Sigmoid colon (tissue), 7 donors: ENCODE measurements at places on chromosomes 12 and 14. TPM values are rescaled to one million over a fixed set of nuclear protein-coding genes. Genes with fewer than 3 reads are reported as not detected.

DNA sequence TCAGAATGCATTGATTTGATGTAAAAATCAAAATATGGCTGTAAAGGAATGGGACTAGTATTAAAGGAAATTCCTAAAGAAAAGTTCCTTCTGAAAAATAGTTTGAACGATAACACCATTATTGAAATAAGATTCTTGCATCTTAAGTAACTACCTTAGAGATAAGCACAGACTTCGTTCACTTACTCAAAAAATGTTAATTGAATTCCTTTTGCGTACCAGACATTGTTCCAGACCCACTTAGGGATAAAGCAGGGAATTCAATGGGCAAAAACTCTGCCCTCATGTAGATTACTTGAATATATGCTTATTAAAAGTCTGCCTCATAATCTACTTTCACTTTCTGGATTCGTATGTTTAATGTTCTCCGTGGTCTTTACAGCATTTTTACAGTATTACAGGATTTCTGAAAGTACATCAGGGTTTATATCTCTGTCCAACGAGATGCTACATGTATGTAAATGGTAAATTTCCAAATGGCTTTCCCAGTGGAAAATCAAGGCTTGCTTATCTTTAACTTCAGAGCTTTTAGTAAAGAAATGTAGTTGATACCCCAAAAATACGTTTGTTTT, 213.7 kb downstream of the GXYLT1 start:
- no peak for DNase-seq

DNA sequence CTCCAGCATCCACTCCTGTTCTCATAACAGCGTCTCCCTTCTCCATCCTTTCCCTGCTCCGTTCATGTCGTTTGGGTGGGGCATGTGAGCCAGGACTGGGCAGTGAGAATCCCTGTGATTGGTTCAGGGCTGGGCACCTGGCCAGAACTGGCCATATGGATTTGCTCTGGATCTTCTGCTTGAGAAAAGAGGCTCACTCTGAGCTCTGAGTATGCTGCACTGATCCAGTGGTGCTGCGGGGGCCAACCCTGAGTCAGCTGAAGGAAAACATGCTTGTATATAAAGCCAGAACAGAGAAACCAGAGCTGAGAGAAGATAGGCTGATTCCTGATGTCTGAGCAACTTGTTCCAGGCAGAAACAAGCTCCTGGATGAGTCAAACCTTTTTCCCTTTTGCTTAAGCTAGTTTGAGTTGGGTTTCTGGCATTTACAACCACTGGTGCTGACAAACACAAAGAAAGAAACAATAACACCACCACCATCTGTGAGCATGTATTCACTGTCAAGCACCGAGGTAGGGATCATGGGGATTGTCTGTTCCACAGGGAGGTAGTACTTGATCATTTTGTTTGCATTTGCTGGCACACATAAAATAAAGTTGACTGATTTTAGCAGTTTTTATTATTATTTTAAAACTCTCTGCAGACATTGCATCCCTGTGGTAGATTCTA, 14.0 kb upstream of the HPD start:
- DNase-seq, result peak; percentile 94

GRCh38 chr12:2586156-2587038, 208.4 kb upstream of the FKBP4 start:
- DNase-seq, result no peak

GRCh38 chr12:11836282-11837151, 187.0 kb downstream of the ETV6 start:
- no peak for DNase-seq

- no peak for DNase-seq
These were observed 239.1 kb upstream of the ARID2 start for GRCh38 chr12:45490232-45490881.

DNA sequence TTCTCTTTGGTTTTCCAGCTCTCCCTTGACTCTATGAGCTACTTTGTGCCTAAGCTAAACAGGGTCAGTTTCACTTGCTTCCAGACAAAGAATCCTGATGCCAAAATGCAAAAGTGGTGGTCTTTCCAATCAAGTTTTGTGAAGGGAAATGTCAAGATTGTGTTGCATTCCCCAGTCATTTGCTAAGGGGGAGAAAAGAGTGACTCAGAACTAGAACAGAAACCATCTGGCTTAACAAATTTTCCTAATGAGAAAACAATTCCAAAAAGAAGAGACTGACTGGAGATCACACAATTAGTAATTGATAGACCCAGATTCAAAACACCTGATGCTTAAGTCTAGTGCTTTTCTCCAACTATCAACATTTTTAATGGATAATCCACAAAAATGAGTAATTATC, 235.1 kb upstream of the DIO2 start:
- DNase-seq, result no peak

DNA sequence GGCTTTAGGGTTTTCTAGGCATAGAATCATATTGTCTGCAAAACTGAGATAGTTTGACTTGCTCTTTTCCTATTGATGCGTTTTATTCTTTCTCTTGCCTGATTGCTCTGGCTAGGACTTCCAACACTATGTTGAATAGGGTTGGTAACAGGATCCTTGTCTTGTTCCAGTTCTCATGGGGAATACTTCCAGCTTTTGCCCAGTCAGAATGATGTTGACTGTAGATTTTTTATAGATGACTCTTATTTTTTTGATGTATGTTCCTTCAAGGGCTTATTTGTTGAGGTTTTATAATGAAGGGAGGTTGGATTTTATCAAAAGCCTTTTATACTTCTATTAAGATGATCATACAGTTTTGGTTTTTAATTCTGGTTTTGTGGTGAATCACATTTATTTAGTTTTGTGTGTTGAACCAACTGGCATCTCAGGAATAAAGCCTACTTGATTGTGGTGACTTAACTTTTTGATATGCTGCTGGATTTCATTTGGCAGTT, 478.2 kb downstream of the TMEM117 start:
- DNase-seq, result no peak

DNA sequence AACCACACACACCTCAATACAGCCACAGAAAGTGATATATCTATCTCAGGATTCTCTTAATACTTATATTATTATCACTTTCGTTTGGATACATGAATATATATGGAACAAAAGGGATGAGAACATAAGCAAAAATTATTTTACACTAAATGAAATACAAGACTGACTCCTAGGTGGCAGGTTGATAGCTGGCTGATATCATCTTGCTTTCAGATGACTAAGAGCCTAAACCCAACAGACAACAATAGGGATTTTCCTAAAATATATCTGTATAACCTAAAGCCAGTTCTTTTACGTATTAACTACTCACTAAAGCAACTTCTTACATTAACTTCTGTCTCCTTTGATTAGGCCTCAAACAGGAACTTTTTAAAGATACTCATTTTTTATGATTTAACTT, 65.1 kb downstream of the BAZ1A start:
- no peak for DNase-seq

- DNase-seq, result no peak
These were observed 266.0 kb downstream of the ERC1 start for GRCh38 chr12:1256991-1257390.

DNA sequence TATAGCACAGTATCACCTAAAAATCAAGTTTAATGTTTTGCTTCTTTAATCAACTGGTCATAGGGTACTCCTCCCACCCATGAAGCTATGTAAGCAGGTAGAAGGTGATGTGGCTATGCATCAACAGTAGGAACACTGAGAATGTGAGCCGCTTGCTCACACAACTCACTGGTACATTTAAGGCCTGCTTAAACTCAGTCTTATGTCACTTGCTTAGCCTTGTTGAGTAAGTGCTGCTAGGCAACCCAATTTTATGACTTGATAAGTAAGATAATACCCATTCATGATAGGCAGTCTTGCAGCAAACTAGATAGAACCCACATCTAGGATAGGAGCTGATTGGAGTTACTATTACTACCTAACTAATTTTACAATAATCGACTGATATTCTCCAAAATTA, 70.0 kb upstream of the BMP4 start:
- no peak for DNase-seq

DNA sequence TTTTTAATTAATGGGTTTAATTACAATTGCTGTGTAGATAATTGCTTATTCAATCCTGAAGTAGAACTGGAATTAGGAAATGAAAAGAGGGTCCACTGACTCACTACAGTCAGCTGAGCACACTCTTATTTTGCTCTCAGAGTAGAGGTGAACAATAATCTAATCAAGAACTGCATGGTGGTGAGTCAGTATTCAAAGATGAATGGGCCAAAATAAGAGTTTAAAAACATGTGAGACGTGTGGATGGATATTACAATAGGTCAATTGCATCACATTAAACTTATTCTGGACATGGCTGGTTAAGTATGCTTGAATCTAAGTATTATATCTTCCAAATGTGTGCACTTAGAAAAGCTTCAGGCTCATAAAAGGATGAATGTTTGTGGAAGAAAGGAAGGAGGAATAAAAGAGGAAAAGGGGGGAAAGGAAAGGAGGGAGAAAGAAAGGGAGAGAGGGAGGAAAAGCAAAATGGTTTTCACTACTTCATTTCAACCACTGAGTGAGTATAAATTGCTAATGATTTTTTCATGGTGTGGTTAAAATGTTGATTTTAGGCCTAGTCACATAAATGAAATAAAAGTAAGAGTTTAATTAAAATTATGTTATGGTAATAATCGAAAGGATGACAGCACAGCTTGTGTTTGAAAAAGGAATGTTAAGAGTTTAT, 27.0 kb upstream of the EEA1 start:
- DNase-seq, result no peak

DNA sequence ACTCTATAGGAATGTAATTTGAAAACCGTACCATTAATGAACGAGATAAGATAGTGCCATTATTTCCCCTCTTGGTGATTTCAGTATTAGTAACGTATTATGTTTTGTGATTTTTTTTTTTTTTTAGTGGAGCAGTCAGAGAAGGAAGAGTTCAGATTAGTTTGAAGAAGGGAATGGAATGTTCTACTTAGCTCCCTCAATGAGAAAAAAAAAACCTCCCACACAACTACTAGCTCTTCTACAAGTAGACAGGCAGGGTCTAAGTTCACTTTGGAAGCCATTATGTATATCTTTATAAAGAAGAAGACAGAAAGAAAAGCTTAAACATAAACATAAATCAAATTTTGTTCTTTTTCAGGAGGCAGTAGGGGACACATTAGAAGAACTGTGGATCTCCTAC, 27.3 kb downstream of the PNMA1 start:
- DNase-seq, result no peak

GRCh38 chr12:130461839-130462557, 124.3 kb downstream of the PIWIL1 start:
- no peak for DNase-seq

- DNase-seq, result no peak
These were observed 439.6 kb upstream of the LRFN5 start for GRCh38 chr14:41167040-41167439.

- DNase-seq, result no peak
These were observed 232.6 kb downstream of the FLRT2 start for GRCh38 chr14:85762526-85762925.

GRCh38 chr14:82595466-82595865, 1061.8 kb upstream of the SEL1L start:
- no peak for DNase-seq

DNA sequence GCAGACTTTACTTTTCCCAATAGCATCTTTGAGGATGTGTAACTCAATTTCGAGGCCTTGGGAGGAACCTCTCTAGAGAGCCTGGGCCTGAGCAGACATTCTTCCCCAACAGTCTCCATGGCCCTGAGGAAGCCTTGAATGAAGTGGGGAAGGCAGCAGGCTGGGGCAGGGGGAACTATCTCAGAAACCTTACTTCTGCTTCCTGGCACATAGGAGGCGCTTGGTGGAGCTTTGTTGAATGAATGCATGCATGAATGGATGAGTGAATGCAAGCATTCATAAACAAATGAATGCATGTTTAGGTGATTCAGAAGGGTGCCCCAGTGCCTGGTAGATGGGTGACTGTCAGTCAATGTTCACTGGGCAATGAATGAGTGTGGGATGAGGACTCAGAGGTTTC, 58.3 kb downstream of the GALNT16 start:
- DNase-seq, result no peak

DNA sequence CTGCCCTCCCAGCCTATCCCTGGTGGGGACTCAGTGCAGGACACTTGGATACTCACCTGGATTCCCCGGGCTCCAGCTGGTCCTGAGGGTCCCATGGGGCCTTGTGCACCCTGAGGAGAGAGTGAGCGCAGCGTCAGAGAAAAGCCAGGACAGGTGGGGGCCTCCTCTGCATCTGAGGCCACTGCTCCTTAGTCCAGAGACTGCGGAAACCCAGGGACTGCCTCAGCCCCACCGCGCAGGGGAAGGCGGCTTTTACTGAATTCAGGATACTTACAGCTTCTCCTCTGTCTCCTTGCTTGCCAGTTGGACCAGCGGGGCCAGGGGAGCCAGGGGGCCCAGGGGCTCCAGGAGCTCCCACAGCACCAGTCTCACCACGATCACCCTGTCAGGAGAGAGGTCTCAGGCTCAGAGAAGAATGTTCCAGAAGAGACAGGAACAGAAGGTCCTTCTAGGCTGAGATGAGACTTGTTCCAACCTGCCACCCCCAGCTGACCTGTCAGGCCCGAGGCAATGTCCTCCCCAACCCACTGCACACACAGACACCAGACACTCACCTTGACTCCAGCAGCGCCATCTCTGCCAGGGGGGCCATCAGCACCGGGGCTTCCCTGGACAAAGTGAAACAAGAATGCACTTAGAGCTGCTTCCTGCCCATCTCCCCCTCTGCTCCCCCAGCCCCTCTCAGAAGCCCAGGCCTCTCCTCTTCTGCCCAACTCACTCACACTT, 13.8 kb downstream of the TMEM106C start:
- DNase-seq, result no peak

DNA sequence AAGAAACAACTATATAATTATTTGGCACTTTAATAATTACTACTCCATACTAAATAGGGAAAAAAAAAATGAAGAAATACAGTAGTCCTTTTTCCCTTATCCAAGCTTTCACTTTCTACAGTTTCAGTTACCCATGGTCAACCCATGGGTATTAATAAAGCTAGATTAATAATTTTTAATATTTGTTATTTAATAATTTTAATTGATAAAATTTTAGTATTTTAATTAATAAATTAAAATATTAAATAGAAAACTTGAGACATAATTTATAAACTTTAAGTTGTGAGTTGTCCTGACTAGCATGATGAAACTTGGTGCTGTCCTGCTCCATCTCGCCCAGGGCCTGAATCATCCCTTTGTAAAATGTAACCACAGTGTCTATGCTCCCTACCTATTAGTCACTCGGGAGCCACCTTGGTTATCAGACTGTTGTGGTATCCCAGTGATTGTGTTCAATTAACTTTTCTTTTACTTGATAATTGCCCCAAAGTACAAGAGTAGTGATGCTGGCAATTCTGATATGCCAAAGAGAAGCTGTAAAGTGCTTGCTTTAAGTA, 71.8 kb downstream of the PAWR start:
- DNase-seq, result no peak

GRCh38 chr12:63325757-63326156, 174.8 kb upstream of the AVPR1A start:
- DNase-seq, result no peak

- DNase-seq, result peak; percentile 87
These were observed 113.5 kb upstream of the EGLN3 start for GRCh38 chr14:34064349-34064748.

ANAPC7 gene
- 29.9 TPM for total RNA-seq

CBLN3 gene
- 1.4 TPM for total RNA-seq

KRT79 gene
- total RNA-seq, result not detected

TMEM229B gene
- 6.1 TPM for total RNA-seq

GALNT16 gene
- 6.3 TPM for total RNA-seq

RNF41 gene
- 82.4 TPM for total RNA-seq

KRT83 gene
- total RNA-seq, result not detected

SMIM41 gene
- not detected for total RNA-seq

SERPINA1 gene
- 1.9 TPM for total RNA-seq

SLC6A15 gene
- 0.82 TPM for total RNA-seq

TAC3 gene
- total RNA-seq, result 0.66 TPM

IQSEC3 gene
- total RNA-seq, result 2.2 TPM

CLEC1A gene
- 4.8 TPM for total RNA-seq
